ENCODE measurements at places on chromosomes 5 and 9.

GRCh38 chr5:95731571-95732554, 727 bp downstream of the RHOBTB3 start:
- no peak for DNase-seq

- no peak for DNase-seq
Observed at GRCh38 chr9:96382175-96382574, 1.3 kb downstream of the SLC35D2 start.

DNA sequence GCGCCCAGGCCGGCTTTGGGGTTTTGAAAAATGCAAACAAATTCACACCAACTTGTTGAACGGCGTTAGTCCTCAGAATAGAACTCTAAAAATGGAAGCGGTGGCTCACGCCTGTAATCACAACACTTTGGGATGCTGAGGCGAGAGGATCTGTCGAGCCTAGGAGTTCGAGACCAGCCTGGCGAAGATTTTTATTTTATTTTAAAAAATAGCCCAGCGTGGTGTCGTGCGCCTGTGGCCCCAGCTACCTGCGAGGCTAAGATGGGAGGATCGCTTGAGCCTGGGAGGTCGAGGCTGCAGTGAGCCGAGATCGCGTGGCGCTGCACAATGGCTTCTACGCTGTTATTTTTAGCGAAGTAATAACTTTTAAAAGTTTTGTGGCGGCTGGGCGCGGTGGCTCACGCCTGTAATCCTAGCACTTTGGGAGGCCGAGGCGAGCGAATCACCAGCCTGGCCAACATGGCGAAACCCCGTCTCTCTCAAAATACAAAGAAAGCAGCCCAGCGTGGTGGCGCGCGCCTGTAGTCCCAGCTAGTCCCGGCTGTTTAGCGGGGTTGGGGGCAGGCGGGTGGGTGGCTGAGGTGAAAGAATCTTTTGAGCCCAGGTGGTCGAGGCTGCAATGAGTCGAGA, 694 bp upstream of the PLIN2 start:
- no peak for DNase-seq

DNA sequence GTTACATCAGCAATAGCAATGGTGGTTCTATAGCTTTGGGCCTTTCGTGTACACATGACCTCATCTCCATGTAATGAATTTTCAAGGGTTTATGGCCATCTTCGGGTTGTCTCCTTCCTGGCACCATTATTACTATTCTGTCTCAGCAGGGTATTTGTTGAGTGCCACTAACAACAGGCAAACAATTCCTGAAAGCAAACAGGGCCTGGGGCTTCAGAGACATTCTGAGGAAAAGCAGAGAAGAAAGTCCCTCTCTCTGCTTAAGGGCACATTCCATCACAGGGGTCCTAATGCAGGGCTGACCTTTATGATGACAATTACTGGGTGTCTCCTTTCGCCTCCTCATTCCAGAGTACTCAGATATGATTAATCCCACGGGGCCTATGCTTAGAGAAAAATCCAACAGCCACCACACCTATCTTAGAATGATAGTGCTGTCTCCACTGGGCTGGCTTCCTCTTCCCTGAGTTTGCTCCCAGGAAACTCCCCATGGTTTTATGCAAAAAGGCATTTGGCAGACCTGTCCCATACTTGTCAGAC, 540.2 kb upstream of the ZNF462 start:
- no peak for DNase-seq

GRCh38 chr5:22649074-22649473, 204.1 kb downstream of the CDH12 start:
- DNase-seq: no peak

- DNase-seq: no peak
Observed at GRCh38 chr9:104993291-104993963, 65.5 kb upstream of the ABCA1 start.

- peak; percentile 73 for DNase-seq
Observed at GRCh38 chr5:176596689-176597416, 13.1 kb downstream of the GPRIN1 start.

DNA sequence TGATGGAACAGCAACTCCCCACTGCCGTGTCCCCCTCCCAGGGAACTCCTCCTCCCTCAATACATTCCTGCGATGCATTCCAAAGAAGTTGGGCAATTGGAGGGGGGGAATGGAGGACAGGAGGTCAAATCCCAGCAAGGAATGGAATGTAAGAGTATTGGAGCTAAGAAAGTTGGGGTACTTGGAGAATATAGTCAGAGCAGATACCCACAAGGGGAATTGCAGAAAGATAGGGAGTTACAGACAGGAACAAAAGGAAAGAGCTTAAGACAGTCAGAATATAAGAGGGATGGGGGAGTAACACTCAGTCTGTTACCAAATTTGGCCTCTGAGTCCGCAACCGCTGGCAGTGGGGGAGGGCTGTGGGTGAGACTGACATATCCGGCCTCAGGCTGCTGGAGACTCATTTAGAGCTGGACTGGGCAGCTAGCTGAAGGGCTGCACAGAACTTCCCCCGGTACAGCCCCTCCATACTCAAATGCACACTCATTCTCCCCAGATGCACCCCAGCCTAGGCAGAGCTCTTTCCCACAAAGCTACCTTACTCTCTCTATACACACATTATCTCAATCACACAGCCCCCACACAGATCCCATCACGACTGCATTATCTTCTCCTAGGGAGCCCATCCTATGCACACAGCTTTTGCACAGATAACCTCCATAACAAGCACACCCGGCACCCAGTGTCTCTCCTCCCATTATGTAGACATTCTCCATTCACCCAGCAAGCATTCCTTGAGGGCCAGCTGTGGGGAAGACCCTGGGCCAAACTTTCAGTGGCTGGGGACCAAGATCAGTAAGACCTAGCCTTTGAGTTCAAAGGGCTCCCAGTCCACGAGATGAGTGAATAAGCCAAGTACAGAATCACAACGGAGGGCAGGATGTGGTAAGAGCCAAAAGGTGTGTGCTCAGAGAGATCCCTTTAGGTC, 3.7 kb downstream of the TLN1 start:
- DNase-seq: no peak

DNA sequence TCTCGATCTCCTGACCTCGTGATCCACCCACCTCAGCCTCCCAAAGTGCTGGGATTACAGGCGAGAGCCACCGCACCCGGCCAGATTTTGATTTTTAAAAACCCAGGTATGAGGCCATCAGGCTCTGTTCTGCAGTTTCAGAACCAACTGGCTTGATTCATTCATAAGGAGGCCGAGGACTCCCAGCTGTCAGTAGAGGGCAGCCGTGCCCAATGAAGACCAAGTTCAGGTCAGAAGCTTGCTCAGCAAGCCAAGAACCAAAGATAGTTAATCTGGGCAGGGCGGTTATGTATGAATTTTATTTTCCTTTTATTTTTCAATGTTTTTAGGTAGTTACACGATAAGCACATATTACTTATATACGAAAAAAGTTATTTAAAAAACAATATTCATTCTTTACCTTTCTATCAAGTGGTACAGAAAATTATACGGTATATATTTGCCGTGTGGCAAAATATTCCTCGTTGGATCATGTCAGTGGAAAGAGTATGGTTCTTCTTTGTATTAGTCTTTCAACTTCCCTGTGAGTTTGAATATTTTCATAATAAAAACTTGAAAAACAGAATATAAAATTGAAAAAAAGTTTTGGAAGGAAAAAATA, 18.0 kb downstream of the MGAT1 start:
- DNase-seq: peak; percentile 58
